ENCODE measurements at places on chromosomes 2 and 18.

DNA sequence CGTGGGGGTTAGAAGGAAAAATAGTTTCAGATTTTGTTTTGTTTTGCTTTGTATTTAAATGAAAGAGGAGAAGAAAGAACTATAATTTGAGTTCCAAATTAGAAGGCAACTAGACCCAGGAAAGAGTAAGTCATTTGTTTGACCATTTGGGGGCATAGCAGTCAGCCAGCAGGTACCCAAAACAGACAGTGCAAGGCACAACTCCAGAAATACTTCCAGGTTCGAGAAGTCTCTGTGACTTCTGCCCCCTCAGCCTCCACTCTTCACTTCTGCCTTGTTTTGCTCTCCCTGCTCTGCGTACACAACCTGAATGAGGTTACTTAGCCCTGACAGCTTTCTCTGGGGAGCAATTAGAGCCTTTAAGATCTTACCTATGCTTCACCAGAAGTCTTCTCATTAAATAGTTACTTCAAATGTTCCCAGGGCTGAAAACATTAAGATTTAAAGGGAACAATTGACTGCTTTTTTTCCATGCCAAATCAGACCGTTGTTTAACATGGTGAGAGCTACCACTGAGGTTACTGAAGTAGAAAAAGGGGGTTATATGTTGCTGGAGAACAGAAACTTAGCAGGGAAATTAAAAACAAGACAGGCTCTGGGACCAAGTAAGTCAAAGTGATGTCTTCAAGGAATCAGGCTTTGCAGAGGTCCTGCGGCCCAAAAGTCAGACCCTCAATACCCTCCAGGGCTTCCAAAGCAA lies 216.9 kb downstream of the BCL11A start:
- DNase-seq = no peak

GRCh38 chr2:67374949-67375348 lies 22.2 kb upstream of the ETAA1 start:
- DNase-seq = no peak

DNA sequence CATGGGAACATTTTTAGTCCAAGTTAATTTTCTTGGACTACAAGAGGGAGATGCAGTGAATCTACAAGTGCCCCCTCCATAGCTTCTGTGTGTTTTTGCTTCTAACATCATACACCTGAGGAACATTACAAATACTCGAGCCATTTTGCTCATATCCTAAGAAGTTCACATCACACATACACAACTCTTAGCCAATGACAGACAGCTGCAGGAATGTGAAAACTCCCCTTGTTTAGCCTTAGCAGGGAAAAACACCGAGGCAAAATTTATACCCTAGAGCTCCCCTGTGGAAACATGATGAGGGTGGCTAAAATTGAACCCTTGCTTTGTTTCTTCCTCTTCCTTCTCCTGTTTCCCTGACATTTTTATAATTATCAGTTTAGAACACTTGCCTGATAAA lies 928.3 kb upstream of the NRXN1 start:
- DNase-seq = no peak

GRCh38 chr2:48059975-48060374 lies 153.7 kb upstream of the FBXO11 start:
- DNase-seq = no peak

GRCh38 chr2:216880509-216881184 lies 20.8 kb upstream of the TNP1 start:
- no peak for DNase-seq

DNA sequence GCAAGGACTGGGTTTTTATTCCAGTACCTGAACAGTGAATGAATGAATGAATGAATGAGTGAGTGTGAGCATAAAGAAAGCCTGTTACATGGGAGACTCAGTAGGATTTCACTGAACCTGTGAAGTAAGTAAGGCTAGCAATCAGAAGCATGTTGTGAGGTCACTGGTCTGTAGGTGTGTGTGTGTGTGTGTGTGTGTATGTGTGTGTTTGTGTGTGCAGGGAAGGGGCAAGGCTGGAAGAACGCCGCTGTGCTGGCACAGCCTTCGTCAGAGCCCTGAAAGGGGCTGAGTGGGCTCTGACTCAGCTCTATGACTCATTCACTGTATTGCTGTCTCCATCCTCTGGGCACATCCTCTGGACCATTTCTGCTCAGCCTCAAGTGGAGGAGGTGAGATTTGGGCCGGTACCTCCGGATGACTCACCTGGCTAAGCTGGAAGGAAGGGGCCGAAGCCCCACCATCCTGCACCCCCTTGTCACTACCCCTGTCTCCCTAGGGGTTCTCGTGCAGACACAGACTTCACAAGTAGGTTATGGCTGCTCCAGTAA lies 51.4 kb upstream of the MRPL33 start:
- no peak for DNase-seq

GRCh38 chr2:209307161-209308001 lies 116.5 kb upstream of the MAP2 start:
- DNase-seq = no peak

GRCh38 chr2:234285541-234285940 lies 211.3 kb downstream of the ARL4C start:
- no peak for DNase-seq

GRCh38 chr2:223727562-223727961 lies 109.8 kb downstream of the AP1S3 start:
- DNase-seq = no peak
